Ureter (tissue), 1 donor: ENCODE measurements at places on chromosomes 7 and 10.
A peak's percentile ranks its signal among the peaks of the same experiment; 100 is the strongest.

- DNase-seq = no peak
These were observed 2.9 kb downstream of the LAT2 start for GRCh38 chr7:74212661-74213060.

GRCh38 chr10:12807096-12807755, 194.3 kb downstream of the CCDC3 start:
- DNase-seq = no peak

DNA sequence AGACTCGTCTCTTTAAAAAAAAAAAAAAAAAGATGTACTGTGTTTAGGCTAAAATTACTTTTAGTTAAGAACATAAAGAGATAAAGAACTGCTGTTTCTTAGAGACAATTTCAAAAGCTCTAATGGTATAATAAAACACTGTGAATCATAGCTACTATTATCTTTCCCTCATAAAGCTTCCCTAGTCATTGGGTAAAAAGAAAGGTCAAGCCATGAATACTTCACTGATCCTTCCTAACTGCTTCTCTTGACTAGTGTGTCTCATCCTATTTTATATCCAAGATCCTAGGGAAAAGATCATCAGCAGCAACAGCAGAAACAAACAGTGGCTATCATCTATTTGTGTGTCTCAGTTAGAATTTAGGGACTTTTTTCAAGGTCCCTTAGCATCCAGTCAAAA, 10.5 kb downstream of the YME1L1 start:
- no peak for DNase-seq

DNA sequence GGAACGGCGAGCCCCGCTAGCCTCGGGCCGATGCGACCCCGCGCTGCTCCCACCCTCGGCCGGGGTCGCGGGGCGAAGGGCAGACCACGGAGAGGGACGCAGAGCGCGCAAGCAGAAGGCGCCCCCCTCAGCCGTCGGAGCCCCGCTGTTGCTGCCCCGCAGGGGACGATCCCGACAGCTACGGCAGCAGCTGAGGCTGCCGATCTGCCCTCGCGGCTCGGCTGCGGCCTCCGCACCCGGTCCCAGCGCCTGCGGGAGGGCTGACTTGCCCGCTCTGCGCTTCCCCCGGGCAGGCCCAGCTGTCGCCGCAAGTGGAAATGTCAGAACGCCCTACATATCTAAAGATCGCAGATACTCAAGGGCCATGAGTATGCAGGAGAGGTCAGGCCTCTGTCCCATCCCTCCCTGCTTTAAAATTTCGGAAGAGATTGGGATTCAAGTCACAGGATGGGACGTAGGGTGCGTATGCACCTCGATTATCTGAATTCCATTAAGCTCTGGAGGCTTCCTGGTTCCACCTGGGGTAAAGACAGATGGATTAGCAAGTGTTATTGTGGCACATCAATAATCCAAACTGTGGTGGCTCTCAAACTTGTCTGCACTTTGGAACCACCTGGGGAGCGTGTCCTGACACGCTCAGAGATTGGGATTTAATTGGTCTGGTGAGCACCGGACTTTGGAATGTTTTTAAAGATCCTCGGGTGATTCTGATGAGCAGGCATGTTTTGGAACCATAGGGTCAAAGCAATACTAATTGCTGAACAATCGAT, at the start of gene CRPPA:
CRPPA (minus strand) TSS at position 206 of the 770 bp plus-strand sequence. CDS start 216 bp downstream, outside the sequence.
- peak; percentile 48 for DNase-seq

DNA sequence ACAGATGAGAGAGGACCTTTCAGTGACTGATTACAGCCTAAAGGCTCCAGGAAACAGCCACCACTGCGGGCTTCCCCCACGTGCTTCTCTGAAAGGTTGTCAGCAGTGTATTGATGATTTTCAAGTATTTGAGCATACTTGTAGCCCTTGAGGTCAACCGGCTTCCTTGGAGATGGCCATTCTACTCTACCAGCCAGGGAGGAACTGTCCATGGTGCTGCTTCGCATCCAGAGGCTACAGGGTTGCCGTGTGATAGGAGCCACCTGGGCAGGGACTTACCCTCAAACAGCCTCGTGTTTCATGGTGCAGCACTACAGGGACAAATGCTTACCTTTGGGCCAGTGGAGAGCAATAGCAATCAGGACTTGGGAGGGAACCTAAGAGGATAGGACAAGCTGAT, 179.5 kb downstream of the DPP6 start:
- no peak for DNase-seq

GRCh38 chr10:107487284-107487683, 322.8 kb upstream of the SORCS1 start:
- DNase-seq = no peak

DNA sequence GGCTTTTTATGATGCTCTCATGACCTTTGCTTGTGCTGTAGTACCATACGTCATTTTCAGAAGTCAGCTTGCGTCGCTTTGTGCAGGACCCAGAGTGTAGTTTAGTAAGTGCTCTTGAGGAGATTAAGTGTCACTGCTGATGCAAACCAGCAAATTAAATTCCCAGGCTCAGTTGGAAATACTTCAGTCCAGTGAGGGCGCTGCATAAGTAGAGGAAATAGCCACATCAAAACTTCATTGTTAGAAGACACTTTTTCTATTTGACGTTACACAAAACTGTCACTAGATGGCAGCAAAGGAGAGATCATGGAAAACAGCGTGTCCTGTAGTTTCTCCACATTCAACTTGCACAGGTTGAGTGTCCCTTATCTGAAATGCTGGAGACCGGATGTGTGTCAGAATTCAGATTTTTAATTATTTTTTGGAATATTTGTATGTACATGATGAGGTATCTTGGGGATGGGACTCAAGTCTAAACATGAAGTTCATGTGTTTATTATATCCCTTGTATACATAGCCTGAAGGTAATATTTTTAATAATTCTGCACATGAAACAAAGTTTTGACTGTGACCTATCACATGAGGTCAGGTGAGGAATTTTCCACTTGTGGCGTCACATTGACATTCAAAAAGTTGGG, 7.9 kb downstream of the ZNF22 start:
- DNase-seq = no peak

DNA sequence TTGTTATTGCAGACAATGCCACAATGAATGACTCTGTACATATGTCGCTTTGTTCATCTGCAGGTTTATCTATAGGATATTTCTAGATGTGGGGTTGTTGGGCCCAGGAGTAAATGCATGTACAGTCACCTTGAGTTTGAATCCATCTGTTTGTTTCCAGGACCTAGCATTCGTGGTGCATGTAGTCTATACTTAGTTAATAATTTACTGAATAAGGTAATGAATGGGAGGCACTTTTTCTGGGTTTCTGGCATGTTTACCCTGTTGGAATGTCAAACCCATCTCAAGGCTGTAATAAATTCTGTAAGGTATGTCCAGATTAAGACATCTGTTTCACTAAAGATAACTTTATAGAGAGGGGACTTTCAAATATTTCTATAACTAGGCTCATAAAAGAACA, 23.5 kb downstream of the HECTD2 start:
- no peak for DNase-seq

- no peak for DNase-seq
These were observed 173.0 kb upstream of the RHEB start for GRCh38 chr7:151692721-151693120.

DNA sequence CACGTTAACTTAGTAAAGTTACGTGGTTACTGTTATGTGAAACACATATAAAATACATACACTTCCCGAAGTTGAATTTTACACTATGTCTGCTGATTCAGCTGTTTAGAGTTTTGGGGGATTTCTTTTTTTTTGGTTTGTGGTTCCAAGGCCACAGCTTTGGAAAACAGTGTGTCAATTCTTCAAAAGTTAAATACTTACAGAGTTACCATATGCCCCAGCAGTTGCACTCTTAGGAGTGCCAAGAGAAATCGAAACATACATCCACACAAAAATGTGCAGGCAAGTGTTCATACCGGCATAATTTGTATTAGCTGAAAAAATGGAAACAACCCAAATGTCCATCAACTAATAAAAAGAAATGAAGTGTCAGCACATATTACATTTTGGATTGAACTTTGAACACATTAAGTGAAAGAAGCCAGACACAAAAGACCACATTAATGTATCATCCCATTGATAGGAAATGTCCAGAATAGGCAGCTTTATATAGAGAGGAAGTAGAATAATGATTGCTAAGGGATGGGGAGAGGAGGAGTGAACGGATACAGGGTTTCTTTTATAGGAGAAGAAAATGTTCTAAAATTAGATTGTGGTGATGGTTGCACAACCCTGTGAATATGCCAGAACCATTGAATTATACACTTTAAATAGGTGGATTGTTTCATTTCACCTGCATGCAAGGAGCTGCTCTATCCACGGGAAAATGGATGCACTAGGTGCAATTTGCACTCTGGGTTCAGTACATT, 17.6 kb downstream of the APBB1IP start:
- DNase-seq = no peak

DNA sequence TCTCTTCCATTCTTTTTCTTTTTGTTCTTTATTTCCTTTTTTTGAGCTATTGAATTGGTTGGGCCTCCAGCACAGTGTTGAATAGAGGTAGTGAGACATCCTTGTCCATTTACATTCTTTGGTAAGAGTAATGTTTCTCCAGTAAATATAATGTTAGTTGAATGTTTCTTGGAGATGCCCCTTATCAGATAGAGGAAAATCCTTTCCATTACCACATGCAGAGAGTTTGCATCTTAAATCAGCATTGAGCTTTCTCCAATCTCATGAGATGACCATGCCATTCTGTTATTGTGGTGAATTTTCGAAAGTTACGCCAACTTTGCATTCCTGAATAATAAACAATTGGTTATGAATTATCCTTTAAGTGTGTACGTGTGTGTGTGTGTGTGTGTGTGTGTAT, 127.7 kb downstream of the DNAH11 start:
- no peak for DNase-seq

- DNase-seq = no peak
These were observed 43.7 kb downstream of the COL17A1 start for GRCh38 chr10:104041891-104042535.

- no peak for DNase-seq
These were observed 357.3 kb downstream of the CRPPA start for GRCh38 chr7:16063716-16064675.

- no peak for DNase-seq
These were observed 316.8 kb upstream of the STEAP1 start for GRCh38 chr7:89837515-89837914.

GRCh38 chr7:95905167-95905566, 132.8 kb downstream of the DYNC1I1 start:
- no peak for DNase-seq

DNA sequence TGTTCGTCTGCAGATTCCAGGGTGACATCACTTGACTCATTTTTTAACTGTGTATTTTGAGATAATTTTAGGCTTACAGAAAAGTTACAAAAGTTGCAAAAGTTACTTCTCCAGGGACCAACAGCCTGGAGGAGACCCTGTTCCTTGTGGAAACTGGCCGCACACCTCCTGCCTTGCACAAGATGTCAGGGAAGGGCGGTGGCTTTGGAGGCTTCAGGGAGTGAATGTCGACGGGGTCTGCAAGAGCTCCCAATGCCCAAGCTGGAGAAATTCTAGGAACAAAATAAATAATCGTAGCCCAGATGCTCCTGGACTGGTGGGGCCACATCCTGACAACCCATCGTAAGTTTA, 62.2 kb upstream of the FAM20C start:
- DNase-seq = no peak
